Activated T-cell treated with anti-CD3 and anti-CD28 coated beads, Interleukin-2, amount 50 U/mL, for 72 hours (primary cell): ENCODE measurements at places on chromosomes 2 and 18.

- no peak for DNase-seq
Observed at GRCh38 chr2:165453561-165454094, 15.9 kb upstream of the CSRNP3 start.

GRCh38 chr18:11005528-11005927 is 143.8 kb downstream of the PIEZO2 start:
- DNase-seq: no peak

DNA sequence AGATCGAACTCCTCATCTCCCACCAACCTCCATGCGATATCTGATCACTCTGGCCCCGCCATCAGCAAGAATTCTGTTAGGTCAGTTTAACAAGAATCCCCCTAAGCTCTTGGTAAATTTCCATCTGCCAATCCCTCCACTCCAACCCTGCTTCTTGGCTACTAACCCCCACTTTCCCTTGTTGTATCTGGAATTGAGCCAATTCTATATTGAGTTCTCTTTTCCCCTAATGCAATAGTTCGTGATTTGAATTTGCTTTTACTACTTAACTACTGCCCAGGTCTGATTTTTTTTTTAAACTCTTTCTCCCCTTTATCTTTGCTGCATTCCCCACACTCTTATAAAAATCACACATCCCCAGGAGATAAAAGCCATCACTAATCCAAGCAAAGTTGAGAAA is 159.3 kb upstream of the STK17B start:
- no peak for DNase-seq

- no peak for DNase-seq
Observed at GRCh38 chr2:103346780-103347179, 584.9 kb downstream of the TMEM182 start.

DNA sequence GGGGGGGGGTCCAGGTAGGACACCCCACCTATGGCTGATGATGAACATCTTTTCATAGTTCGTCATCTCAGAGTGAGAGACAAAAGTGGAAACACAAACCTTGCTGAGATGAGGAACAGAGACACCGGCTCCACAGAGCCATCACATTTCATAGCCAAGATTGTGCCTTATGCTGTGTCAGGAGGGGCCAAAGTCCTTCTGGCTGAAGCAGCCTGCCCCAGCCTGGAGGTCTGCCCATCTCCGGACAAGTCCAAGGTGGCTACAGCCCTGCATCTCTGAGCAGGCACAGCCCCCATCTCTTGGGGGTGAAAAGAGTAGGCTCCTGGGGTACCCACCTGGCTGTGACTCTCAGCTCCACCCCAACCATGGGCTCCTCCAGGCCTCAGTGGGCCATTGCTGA is 70.3 kb downstream of the ZBTB7C start:
- DNase-seq: no peak
